ENCODE measurements at places on chromosomes 16 and 17.

DNA sequence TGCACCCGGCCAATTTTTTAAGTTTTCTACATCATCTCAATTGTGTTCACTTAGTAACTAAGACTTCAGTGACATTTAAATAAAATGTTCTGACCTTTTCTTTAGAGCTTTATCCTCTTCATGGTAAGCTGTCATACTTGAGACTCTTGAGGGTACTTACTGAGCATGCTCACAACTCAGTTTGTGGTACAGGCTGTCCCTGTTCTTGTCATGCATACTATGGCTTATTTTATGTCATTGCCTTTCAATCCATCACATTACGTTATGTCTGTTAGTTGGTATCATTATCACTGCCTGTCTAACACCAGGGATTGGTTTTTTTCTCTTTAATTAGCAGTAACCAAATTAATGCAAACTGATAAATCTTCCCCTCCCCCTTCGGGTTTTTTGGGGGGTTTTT lies 41.9 kb upstream of the RHBDL3 start:
- DNase-seq, result no peak

- DNase-seq, result peak; percentile 22
Measured at GRCh38 chr16:89099905-89100304, 6.3 kb downstream of the ACSF3 start.

DNA sequence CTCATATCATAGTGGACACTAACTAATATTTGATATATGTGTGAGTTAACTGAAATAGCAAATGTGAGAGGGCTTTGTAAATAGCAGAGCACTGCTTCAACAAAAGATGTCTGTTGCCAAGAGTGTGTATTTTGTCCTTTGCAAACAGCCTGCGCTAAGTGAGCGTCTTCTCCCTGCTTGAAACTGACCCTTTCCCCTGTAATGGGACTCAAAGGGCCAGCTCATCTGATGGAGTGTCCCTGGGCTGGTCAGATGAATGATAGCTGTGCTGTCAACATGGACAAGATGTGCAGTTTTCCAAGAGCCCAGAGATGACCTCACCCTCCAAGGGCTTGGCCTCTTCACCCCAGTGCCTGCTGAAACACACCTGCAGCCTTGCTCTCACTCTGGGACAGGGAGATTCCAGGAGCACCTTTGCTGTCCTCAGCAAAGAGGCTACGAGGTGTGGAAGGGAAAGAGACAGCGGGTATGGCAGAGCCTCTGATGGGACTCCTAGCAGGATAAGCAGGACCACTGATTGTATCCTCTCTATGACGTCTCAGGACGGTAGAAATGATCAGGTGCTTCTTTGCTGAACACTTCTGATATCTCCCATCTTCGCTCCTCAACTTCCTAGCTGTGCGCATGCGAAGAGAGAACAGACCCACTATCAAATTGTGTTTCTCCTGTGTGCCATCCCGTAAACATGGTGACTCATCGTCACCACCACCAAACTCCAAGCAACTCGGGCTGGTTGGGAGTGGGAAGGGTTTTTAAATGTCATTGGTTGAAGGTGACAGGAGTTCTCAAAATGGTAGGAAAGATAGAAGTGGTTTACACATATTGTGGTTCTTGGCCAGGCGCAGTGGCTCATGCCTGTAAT lies 35.8 kb upstream of the TBX2 start:
- no peak for DNase-seq

DNA sequence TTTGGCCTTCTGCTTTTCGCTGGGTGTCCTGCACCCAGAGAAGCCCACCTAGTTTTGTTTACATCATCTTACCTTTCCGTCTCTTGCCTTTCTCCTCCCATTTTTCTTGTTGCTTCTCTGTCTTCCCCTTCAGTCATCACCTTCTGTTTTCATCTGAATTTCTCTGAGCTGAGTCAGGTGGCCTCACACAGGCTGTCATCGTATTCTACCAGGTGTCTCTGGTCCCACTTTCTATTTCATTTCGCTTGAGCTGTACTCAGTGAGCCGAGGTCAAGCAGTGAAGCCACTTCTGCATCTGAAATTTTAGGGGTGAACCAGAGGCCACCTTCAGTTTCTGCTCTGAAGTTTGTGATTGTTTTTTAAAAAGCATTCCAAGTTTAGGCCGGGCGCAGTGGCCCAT lies 9.7 kb downstream of the CRAMP1 start:
- DNase-seq, result no peak

DNA sequence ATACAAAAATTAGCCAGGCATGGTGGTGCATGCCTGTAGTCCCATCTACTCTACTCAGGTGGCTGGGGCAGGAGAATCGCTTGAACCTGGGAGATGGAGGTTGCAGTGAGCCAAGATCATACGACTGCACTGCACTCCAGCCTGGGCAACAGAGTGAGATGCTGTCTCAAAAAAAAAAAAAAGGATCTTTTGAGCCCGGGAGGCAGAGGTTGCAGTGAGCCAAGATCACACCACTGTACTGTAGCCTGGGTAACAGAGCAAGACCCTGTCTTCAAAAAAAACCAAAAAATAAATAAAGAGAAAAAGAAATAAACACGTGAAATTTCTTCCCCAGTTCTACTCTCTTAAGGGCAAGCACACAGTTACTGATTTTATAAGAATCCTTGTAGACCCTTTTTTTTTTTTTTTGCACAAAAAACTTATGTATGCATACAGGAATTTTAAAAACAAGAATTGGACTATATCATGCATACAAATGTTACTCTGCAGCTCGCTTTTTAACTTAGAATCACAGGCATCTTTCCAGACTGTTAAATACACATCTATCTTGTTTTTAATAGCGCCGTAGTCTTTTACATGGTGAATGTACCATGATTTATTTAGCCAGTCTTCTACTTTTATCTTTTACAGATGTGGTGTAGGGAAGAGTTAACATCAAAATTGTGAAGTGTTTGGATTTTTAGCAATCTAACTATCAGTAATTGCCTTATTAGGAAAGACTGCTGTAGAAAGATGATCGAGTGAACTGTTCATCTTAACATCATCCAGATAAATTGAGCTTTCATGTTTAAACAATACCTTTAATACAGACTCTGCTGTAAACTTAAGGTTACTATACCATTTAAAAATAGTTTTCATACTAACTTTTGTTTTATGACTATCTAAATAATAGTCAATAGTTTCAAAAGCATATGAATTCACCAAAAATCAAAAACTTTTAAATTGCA lies 14.6 kb downstream of the CDH3 start:
- no peak for DNase-seq

GRCh38 chr17:77685881-77686486 lies 272.5 kb upstream of the TNRC6C start:
- no peak for DNase-seq

GRCh38 chr17:28811651-28812090 lies 30.9 kb downstream of the FAM222B start:
- peak; percentile 62 for DNase-seq

GRCh38 chr17:63550817-63551639 lies 751 bp downstream of the DCAF7 start:
- peak; percentile 69 for DNase-seq

- no peak for DNase-seq
Measured at GRCh38 chr16:66621973-66622372, 17.5 kb downstream of the CMTM3 start.

DNA sequence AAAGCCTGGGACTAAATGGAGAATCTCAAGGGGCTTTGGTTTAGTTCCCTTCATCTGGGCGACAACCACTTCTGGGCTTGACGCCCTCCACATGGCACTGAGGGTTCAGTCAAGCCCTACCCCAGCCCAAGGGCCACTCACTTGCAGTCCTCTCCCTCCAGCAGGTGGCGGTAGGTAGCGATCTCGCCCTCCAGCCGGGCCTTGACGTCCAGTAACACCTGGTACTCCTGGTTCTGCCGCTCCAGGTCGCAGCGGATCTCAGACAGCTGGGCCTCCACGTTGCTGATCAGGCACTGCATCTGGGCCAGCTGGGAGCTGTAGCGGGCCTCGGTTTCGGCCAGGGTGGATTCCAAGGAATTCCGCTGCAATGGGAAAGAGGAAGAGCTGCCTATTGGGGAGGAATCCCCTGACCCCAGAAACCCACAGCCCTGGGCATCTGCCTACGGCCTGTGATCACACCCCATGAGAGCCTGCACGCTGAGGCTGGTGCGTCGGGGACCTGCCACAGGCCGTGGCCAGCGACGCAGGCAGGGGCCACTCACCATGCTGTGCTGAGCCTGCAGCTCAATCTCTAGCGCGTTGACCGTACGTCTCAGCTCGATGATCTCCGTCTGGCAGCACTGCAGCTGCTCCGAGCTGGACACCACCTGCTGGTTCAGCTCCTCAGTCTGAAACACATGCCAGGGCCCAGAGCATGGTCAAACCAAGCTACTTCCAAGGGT lies 2.7 kb downstream of the KRT36 start:
- peak; percentile 83 for DNase-seq

GRCh38 chr17:11547853-11548252 lies 50.4 kb upstream of the DNAH9 start:
- DNase-seq, result no peak

DNA sequence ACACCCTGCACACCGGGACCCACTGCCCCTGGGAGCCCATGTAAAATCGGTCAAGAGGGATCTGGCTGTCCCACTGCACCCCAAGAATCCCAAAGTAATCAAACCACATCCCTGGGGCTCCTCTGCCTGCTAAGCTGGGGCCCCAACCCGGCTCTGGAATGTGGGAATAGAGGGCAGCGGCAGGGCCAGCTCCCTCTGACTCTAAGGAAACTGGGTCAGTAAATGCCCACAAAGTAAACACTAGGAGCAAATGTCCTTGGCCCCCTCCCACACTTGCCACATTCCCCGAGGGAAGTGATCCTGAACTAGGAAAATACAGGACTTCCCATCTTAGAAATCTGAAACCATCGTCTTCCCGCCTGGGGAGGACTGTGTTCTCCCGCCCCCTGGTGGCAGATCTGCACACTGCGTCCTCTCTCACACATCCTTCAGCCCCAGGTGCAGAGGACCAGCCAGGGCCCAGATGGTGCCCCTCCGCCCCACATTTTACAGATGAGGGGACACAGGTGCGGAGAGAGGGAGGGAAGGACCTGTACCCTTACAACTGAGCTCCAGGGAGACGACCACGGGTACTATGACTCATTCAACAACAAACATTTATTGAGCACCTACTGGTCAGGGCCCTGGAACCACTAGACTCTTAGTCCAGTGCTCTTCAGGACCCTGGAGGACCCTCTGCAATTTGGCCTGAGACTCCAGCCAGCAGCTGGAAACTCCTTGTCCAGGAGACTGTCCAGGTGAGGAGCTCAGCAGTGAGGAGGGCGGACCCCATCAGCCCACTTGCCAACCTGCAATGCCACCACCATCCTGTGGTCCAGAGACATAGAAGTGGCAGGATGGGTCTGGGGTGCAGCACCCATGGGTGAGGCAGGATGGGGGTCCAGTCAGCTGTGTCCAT lies 10.1 kb downstream of the P3H4 start:
- peak; percentile 79 for DNase-seq

DNA sequence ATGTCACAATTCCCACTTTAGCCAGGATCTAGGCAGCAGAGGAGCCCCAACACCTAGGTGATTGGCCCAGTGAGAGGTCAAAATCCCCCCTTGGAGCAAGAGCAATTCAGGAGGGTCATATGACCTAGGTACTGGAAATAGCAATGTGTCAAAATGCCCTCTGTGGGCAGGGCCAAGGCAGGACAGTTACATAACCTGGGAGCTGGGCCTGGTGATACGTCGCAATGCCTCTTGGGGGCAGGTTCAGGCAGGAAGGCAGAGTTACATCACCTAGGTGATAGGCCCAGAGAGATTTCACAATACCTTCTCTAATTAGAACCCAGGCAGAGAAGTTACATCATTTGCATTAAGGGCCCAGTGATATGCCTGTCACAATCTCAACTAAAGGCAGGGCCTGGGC lies 1906.3 kb downstream of the TP53TG3F start:
- no peak for DNase-seq

GRCh38 chr17:49730078-49730784 lies 22.5 kb upstream of the SLC35B1 start:
- DNase-seq, result no peak

GRCh38 chr16:75559564-75560372 lies 3.7 kb upstream of the TMEM231 start:
- DNase-seq, result peak; percentile 23

- DNase-seq, result no peak
Measured at GRCh38 chr17:1727876-1728630, 3.5 kb downstream of the WDR81 start.

- DNase-seq, result peak; percentile 44
Measured at GRCh38 chr16:85687651-85688471, 893 bp downstream of the GINS2 start.

DNA sequence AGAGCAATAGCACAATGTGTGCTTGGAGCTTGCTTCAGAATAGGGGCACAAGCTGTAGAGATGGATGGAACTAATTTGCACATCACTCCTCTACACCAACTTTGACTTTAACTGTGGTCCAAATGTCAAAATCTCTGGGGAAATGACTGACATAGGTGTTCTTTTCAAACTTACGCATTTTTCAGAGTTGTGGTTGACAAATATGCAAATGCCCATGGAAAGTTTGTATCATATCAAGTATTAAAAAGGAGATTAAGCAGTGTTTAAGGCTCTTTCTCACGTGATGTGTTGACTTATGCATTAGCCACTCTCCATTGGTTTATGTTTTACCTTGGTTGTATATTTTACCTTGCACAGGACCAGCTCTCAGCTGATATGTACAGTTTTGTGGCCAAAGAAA lies 77.1 kb downstream of the ELAC2 start:
- DNase-seq, result no peak

- DNase-seq, result no peak
Measured at GRCh38 chr16:1997494-1998359, 8.0 kb downstream of the SYNGR3 start.

DNA sequence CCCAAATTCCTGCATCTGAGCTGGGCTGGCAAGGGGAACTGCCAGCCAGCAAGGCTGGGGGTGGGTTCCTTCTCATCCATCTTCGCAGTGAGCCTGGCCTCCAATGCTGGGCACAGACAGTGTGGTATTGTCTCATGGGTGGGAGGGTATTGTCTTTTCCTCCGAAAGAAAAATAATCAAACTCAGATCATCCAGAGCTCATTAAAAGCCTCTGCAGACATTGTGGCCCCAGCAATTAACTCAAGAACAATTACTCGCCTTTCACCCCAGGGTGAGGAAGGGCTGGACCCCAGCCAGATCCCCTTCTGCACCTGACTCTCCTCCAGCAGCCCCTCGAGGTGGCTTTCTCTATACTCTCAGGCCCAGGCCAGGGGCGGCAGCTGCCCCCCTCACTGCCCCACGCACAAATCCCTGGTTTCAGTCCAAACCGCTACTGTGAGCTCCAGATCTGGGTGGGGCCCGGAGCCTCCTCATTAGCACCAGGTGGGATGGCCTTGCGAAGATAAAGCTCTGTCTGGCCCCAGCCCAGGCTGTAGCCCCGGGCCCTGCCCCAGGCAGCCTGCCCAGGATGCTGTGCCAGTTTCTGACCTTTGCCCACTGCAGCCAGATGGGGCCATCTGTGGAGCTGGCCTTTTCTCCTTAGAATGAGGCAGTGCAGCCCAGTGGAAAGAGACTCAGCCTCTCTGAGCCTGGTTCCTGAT lies 2.3 kb upstream of the KRT15 start:
- DNase-seq, result peak; percentile 78
